SJCRH30 (cell line): ENCODE measurements at places on chromosomes 13 and 19. TPM values are rescaled to one million over a fixed set of nuclear protein-coding genes. Genes with fewer than 3 reads are reported as not detected.

F2RL3 gene
- total RNA-seq = 0.20 and 0.47 TPM in 2 replicates

PIK3R2 gene
- total RNA-seq = 35.0 and 39.0 TPM in 2 replicates

ADGRE2 gene
- total RNA-seq = 0.66 and 0.85 TPM in 2 replicates

VSTM1 gene
- total RNA-seq = not detected in 2 replicates

C19orf38 gene
- not detected in 2 replicates for total RNA-seq

PRR22 gene
- total RNA-seq = 1.7 and 2.1 TPM in 2 replicates

FUT1 gene
- not detected in 2 replicates for total RNA-seq

DOCK6 gene
- total RNA-seq = 15.2 and 18.3 TPM in 2 replicates

IQCN gene
- total RNA-seq = 0.03 and 0.06 TPM in 2 replicates

MYBPC2 gene
- total RNA-seq = 13.8 and 14.7 TPM in 2 replicates

ONECUT3 gene
- total RNA-seq = not detected in 2 replicates

PSG6 gene
- not detected in 2 replicates for total RNA-seq

IFNL1 gene
- total RNA-seq = not detected in 2 replicates

SLC15A1 gene
- total RNA-seq = 0.12 TPM in 1 of 2 replicates, not detected in the other

FPR3 gene
- total RNA-seq = not detected in 2 replicates

DACH1 gene
- 12.2 and 12.3 TPM in 2 replicates for total RNA-seq

CD70 gene
- not detected in 2 replicates for total RNA-seq

PTH2 gene
- total RNA-seq = not detected in 2 replicates

PTGIR gene
- total RNA-seq = not detected in 2 replicates

COMMD6 gene
- total RNA-seq = 114 and 131 TPM in 2 replicates

PABPC3 gene
- total RNA-seq = 0.10 and 0.14 TPM in 2 replicates

CGB2 gene
- not detected in 2 replicates for total RNA-seq

KLF2 gene
- total RNA-seq = 2.3 and 4.1 TPM in 2 replicates

ZNF568 gene
- 14.3 and 17.0 TPM in 2 replicates for total RNA-seq

LYPD5 gene
- total RNA-seq = 0.06 and 0.35 TPM in 2 replicates

KCNRG gene
- total RNA-seq = 0.53 and 0.61 TPM in 2 replicates

ZSCAN1 gene
- not detected in 2 replicates for total RNA-seq
